Ecto neural progenitor cell (in vitro differentiated cells): ENCODE measurements at places on chromosomes 3 and 15.

- DNase-seq: no peak
Observed at GRCh38 chr3:46624975-46625490, 12.7 kb downstream of the FAM240A start.

DNA sequence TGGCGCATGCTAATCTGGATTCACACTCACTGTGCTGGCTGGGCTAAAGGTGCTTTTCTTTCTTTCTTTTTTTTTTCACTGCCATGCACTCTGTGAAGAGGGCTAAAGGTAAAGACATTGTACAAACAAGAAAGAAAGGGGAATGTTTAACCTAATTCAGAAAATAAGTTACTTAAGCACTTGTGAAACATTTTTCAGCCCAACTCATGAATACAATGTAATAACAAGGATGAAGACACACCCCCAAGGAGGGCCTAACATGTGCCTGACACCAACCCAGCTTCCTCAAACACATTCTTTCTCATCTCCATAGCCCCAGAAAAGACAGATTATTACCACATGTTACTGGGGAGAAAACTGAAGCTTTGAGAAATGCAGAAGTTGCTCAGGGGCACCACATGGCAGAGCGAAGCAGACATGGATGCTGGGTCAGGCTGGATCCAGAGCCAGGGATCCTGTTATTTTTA is 5.7 kb downstream of the STIMATE start:
- DNase-seq: no peak

- peak; percentile 62 for DNase-seq
Observed at GRCh38 chr15:27059610-27060202, 88.7 kb downstream of the GABRG3 start.

DNA sequence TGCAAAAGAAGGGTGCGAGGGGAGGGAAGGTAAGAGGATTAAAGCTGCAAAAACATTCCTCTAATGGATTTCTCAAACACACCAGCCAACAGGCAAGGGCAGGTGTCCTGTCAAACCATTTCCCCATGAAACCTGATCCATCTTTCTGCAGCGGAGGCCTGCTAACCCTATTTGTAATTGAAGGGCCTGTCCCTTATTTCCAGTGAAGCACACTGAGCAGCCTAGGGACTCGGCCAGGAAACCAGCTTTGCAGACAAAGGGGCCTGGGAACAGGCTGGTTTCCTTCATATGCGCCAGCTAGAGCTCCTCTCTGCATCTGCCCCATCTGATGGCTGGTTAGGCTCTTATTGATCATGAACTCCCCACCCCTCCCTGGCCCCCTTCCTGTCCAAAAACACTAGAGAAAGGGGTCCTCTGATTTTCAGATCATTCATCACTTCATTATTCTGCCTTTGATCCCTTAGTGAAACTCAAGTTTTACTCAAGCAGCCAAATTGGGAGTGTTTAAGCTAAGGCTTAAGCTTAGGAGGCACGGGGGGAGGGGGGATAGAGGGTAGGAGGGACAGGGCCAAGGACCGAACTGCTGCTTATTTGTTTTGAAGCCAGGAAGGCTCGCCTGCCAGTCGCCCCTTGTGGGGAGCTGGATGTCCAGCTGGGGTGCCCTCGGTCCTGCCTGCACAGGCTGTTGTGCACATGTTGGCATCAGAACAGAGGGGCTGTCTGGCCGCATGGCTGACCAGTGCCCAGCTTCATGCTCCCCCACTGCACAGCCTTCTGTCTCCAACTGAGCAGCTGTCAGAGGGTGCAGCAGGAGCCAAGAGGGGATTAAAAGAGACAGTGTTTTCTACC is 53.1 kb downstream of the BOC start:
- peak; percentile 74 for DNase-seq

- no peak for DNase-seq
Observed at GRCh38 chr15:68934341-68934740, 4.0 kb downstream of the SPESP1 start.

DNA sequence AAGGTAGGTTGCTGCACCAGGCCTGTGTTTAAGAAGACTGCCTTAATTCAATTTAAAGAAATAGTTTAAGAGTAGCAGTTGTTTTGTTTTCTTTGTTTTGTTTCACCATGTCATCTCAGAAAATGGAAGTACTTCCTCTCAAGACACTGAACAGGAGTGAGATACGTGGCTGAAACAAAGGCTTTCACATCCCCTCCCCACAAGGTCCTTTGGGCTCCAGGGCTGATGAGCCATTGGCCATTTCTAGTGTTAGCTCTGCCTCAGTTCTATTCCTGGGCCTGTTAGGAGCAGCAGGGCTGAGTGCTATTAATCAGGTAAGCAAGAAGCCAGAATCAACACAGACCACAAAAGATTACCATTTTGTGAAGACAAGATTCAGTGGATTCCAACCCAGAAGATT is 132.8 kb downstream of the KCNAB1 start:
- DNase-seq: no peak

- DNase-seq: no peak
Observed at GRCh38 chr3:33737146-33737545, 19.1 kb upstream of the CLASP2 start.

GRCh38 chr3:74546426-74546825 is 68.0 kb downstream of the CNTN3 start:
- no peak for DNase-seq

DNA sequence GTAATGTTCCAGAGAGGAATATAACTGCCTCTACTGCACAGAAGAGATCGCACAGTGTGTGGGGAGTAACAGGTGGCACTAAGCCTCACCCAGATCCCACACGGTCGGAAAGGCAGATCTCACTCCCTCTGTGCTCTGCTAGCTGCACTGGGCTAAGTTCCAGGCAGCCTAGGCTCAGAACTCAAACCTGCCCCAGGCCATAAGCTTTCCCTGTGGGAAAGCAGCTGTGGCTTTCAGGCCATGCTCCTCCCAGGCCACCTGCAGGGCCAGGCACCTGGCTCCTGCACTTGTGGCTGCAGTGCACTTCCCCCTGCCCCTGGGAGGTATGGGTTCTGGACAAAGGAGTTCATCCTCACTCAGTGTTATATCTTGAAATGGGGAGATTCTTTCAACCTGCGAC is 27.5 kb downstream of the PCCB start:
- DNase-seq: no peak

DNA sequence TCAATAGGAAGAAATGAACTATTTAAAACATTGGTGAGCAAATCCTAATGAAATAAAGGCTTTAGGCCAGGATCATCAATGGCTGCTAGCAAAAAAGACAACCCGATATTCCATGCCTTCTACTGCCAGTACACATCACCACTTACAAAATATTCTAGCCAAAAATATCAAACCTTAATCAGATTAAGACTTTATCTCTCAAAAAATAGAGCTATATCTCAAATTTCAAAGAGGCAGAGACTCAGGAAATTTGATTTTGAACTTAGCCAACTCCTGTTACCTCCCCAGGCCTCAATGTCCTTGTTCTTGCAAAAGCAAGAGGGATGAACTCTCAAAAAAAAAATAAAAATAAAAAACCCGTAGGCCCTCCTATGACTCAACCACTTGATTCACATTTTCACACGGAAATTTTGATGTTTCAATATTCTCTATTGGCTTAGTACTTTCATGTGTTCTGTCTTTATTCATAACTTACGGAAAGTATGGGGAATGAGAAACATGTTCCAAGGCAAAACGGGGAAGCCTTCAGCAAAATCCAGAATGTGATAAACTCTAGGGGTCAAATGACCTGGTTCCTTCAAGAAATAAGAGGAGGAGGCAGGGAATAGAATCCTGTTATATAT is 273.3 kb upstream of the ZPLD1 start:
- no peak for DNase-seq

DNA sequence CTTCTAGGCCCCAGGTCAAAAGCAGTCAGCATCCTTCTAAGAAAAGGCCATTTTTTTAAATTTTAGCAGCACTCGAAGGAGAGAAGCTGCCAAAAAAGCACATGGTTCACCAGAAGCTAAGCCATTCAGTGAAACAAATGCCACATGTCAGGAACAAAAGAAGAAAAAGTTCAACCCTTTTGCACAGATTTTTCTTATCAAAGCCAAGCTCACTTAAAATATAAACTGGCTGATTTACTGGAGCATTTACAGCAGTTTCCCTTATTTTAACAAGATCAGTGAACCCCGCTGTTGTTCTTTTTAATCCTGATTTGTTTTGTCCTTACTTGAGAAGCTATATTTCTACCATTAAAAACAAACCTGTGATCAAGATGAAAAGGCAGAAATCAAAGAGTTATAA is 46.5 kb upstream of the SYNPR start:
- no peak for DNase-seq

DNA sequence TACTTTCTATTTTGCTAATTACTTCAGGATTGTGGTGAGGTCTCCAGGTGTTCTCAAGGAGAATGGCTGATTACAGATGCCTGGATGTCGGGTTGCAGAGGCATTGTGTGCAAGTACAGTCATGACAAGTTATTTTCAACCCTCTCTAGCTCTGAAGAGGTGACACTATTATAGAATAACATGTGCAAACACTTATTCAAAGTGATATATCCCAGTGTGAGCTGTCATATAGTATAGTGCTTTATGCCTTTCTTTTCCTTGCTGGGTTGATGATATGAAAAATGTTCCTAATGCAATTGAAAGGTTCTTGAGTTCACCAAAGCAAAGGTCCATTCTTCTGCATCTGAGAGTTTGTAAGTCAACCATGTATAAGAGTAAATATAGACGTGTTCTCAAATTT is 167.2 kb downstream of the SPATA16 start:
- no peak for DNase-seq

DNA sequence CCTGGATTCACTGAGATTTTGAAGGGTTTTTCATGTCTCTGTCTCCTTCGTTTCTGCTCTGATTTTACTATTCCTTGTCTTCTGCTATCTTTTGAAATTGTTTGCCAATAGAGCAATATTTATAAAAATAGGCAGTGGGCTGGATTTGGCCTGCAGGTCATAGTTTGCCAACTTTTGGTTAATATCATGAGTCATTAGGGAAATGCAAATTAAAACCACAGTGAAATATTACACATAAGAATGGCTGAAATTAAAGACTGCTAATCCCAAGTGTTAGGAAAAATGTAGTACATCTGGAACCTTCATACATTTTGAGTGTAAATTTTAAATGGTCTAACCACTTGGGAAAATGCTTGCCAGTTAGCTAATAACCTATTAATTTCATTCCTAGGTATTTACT is 56.3 kb downstream of the ABI3BP start:
- DNase-seq: no peak

DNA sequence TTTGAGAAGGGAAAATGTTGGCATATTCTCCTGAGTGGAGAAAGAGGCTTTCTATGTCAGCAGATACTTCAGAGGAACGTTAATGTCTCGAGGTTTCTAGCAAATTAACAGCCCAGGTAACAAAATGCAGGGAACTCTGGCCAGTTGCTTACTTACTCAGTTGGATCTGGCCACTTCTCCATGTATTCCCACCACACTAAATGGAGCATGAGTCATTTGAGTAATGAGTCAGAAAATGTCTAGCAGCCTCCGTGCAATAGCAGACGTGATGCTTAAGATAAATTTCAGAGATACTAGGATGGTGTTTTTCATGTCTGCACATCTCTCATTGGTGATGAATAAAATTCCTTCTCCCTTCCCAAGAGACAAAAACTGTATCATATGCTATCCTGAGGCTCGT is 671.5 kb downstream of the FHIT start:
- DNase-seq: no peak

- DNase-seq: no peak
Observed at GRCh38 chr3:136787349-136787748, 31.6 kb upstream of the SLC35G2 start.

DNA sequence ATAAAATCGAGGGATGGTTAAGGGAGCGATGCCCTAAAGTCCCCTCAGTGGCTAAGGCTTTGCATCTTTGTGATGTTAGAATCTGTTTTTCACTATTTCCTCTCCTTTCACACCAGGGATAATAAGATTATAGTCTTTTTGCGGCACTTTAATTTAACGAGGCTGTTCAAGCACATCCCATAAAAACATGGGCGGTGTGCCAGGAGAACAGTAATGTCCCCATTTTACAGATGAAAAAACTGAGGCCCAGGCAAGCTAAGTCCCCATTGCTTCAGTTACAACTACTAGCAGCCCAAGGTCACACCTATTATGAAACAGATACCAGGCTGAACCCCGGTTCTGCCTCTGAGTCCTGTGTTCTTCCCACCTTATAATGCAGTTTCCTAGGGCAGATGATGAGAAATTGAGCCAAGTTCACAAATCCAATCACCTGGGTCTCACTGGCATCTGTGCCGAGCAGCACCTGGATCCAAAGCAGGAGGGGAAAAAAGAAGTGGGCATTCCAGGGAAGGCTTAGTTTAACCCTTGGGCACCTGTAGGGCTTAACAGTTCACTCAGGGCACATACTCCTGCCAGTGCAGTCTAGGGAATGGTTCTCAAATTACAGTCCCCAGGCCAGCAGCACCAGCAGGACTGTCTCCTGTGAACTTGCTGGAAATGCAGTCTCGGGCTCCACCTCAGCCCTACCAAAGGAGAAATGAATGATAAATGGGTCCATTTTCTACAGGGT is 169.3 kb downstream of the RAB11A start:
- DNase-seq: no peak

DNA sequence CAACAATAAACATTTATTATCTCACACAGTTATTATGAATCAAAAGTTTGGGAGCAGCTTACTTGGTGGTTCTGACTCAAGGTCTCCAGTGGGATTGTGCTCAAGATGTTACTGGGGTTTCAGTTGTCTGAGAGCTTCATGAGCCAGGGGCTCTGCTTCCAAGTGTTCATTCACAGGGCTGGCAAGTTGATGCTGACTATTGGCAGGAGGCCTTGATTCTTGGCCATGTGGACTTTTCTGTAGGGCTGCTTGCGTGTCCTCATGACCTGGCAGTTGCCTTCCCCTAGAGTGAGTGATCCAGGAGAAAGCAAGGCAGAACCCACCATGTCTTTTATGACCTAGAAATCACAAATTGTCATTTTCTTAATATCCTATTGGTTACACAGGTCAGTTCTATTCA is 87.2 kb upstream of the TNFAIP8L3 start:
- DNase-seq: no peak

GRCh38 chr3:69774029-69774428 is 34.8 kb downstream of the MITF start:
- no peak for DNase-seq

- no peak for DNase-seq
Observed at GRCh38 chr3:33016846-33017405, 65.5 kb downstream of the CCR4 start.

DNA sequence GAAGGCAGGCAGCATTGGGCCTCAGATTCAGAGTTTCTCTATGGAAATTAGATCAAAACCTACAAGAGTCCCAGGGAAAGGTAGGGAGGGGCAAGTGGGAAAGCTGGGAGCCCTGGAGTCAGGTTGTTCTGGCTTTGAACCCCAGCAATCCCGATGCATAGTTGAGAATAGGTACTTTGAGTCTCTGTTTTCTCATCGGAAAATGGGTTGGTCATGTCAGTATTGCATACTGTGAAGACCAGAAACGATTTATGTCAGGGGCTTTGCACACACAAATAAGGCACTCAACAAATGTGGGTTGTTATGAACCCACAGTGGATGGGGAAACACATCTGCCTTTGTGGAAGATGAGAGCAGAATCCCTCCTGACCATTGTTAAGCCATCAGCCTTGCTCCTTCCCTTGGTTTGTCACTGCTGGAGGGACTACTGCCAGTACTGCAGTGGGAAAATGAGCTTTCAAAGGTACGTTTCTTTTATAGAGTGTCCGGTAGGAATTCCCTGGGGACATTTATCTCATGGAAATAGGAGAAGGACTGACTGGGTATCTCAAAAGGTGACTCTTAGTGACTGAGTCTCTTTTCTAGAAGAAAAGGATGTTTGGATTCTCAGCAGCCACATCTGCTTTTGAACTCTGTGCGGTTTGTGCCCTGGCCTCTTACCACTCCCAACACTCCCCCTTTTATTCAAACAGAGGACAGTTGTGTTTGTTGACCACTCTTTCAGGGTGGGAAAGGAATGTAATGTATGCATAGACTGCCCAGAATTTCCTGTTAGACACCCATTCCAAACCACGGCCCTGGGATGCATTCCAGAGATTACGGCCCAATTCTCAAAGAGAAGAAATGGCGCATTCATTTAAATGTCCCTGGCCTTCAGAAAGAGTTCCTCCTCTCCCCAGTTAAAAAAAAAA is 54.6 kb upstream of the VILL start:
- peak; percentile 37 for DNase-seq
